ENCODE measurements at places on chromosomes 5 and 9.

- DNase-seq: peak; percentile 10
Measured at GRCh38 chr5:56717253-56717987, 97.9 kb upstream of the MAP3K1 start.

- DNase-seq: no peak
Measured at GRCh38 chr9:68983008-68983411, 30.9 kb downstream of the PRKACG start.

GRCh38 chr9:79301551-79302391, 270.0 kb upstream of the TLE4 start:
- peak; percentile 11 for DNase-seq

- DNase-seq: no peak
Measured at GRCh38 chr9:7656636-7657035, 142.9 kb downstream of the DMAC1 start.

DNA sequence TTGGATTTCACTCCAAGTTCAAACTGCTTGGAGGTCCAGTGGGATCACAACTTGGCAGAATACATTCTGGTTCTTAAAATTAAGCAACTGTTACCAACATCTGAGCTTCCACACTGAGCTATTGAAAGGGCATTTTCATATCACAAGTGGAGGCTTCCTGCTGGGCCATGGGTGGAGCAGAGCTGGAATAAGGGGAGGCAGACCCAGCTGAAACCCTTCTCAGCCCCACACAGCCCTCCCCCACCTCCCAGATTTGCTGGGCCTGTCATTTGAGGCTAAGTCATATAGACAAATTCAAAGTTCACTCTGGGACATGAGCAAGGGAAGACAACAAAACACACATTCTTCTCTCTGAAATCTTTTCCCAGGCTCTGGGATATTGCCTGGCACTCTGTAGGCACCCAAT, 79.9 kb downstream of the ACTL7B start:
- DNase-seq: no peak

- no peak for DNase-seq
Measured at GRCh38 chr5:14217587-14217986, 74.4 kb downstream of the TRIO start.

GRCh38 chr5:68396722-68397121, 181.2 kb downstream of the PIK3R1 start:
- DNase-seq: no peak

GRCh38 chr5:159010661-159011442, 88.9 kb downstream of the EBF1 start:
- DNase-seq: no peak

- no peak for DNase-seq
Measured at GRCh38 chr5:58804291-58804690, 221.4 kb downstream of the RAB3C start.

Data from EH (cell line).